ENCODE measurements at places on chromosomes 12 and 14.

DNA sequence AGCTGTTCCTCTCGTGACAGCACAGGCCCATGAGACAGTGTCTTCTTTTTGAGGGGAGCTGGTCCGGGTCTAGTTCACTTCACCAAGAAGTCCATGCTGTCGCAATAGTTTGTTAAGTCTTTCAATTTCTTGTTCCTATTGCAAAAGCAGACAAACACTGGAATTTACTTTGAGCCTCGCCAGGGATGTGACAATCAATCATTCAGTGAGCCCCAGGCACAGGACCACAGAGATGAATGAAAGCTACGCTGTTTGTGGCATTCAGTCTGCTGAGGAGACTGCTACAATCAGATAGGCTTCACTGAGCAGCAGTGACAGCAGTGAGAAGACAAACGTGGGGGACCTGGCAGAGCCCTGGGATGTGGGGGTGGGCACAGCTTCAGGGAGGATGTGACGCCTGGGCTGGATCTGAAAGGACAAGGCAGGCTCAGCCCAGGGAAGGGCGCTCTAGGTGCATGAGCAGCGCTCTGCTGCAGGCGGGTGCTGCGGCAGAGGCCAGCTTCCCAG is 35.5 kb downstream of the TCTN1 start:
- no peak for DNase-seq

DNA sequence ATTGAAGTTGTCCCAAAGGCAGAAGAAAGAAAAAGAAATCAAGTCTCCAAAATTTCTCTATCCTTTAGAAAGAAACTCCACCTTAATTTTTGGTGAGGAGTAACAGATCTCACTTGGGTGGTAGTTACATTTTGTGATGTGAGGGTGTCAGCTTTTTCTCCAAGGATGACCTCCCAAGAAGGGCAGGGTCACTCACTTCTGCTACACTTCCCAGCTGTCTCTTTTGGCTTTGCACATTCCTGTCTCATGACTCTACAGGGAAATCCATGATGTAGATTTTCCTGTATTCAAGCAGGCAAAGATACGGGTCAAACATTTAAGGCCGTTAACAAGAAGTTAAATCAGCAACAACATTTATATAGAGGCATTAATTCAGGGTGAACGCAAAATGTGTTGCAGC is 1016.4 kb downstream of the NRXN3 start:
- DNase-seq = no peak

- no peak for DNase-seq
Measured at GRCh38 chr12:105942281-105942680, 196.5 kb downstream of the NUAK1 start.

DNA sequence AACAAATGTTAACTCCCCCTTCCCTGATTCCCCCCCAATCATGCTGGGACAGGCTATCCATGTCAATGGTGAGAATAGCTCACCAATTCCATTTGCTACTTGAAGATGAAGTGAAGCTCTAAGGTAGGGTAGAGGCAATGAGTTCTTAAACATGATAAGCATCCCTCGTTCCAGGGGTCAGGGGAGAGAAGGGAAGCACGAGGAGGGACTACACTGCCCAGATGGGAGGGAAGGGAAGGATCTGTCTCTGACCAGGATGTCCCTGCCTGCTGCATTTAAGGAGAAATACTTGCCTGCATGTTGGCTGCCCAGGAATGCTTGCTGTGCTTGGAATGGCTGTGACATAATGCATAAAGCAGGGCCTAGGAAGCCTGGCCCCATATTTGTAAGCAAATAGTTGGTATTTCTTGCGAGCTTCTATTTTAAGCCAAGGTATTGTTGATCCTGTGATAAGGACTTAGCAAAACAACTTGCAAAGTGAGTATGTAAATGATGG is 155.1 kb downstream of the CEP83 start:
- no peak for DNase-seq

DNA sequence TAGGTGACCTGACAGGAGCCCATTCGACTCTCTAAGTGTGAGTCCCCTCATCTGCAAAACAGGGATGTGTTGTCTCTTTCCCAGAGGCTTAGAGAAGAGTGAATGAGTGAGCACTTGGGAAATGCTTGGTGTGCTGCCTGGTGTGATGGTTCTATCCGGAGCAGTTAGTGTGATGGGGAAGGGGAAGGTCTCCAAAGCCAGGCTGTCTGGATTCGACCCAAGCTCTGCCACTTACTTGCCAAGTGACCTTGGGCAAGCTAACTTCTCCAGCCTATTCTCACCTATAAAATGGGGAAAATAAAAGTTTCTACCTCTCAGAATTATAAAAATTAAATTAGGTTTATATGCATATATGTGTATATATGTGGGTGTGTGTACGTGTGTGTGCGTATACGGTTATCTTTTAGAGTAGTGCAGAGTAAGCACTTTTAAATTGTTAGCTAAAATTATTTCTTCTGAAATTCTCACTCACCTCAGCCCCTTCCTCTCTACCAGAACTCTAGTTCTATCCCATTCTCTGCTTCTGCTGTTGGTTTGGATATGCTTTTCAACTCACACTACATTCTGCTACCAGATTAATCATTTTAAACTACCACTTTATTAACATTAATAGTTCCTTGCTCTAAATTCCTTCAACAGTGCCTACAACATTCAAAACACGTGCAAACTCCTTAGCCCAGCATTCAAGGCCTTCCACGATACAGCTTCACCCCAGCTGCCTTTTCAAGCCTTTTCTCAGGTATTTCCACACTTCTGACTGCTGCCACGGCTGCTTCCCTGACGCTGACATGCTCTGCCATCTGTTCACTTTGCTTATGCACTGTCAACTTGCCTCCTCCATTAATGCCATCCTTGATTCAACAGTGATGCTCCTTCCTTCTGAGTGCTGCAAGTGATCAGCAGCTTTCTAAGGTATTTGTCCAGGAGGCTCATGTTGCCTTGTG is 55.3 kb downstream of the DICER1 start:
- no peak for DNase-seq

GRCh38 chr12:4987076-4988046 is 56.3 kb upstream of the KCNA5 start:
- DNase-seq = no peak

DNA sequence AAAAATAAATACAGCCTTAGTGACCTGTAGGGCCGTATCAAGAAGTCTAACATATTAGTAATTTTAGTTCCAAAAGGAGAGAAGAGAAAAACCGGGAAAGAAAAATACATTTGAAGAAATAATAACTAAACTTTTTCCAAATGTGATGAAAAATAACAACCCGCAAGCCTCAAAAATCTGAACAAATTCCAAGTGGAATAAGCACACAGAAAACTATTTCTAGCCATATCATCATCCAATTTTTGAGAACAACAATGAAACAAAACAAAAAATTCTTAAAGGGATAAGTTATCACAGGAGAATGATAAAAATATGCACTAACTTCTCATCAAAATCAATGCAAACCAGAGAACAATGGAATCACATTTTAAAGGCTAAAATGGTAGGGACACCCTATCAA is 198.1 kb upstream of the PLXNC1 start:
- no peak for DNase-seq

DNA sequence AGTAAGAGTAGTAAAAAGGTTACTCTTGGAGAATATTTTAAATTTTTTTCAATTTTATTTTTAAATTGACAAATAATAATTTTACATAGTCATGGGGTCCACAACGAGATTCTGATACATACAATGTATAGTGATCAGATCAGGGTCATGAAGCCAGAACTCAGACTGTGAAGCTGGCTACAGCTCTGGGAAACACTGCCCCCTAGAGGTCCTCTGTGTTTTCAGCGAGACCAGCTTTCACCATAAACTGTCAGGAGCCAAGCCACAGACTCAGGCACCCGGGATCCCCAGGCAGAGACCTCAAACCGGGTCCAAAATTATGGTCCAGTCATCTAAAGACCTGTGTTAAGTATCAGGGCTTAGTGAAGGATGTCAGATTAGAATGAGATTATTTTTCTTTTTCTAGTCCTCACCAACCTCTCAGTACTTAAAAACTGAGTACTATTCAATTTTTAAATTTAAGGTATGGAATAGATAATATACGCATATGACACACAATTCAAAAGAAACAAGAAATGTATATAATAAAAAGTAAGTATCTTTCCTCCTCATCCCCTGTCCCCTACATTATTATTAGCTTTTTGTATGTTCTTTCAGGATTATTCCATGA is 397.1 kb downstream of the MDGA2 start:
- no peak for DNase-seq

- DNase-seq = no peak
Measured at GRCh38 chr14:81400852-81401251, 728 bp upstream of the STON2 start.

- no peak for DNase-seq
Measured at GRCh38 chr12:118922405-118922804, 58.9 kb upstream of the SRRM4 start.

DNA sequence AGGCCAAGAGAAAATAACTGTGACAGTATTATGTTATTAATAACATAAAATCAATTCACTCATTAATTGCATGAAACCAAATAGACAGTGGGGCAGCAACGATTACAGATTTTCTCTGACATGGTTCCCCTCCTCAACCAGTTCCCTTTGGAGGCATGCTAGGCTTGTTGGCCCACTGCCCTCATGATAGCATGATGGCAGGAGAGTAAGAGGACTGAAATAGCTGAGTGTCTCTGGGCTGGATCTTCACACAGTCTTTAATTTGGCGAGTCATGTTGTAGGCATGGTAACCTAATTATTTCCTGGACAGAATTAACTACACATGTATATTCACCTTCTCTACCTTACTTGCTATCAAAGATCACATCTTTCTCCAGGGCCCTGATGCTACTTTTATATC is 266.2 kb upstream of the PELI2 start:
- no peak for DNase-seq
